ENCODE measurements at places on chromosomes 11 and 22. TPM values are rescaled to one million over a fixed set of nuclear protein-coding genes. Genes with fewer than 3 reads are reported as not detected.

GRCh38 chr11:40291741-40292140, 1167.7 kb downstream of the LRRC4C start:
- H3K27me3 ChIP-seq: no peaks in the 10 kb centered on the region
- H3K27ac ChIP-seq: no peak overlapping the region
- no peak for DNase-seq
- no peak overlapping the region for H3K4me3 ChIP-seq
- H3K36me3 ChIP-seq: no peaks in the 10 kb centered on the region

GRCh38 chr22:47168900-47169800, 406.7 kb downstream of the TBC1D22A start:
- H3K4me3 ChIP-seq: no peak overlapping the region
- DNase-seq: peak; percentile 21
- no peaks in the 10 kb centered on the region for H3K4me1 ChIP-seq
- no peaks in the 10 kb centered on the region for H3K36me3 ChIP-seq

- H3K27me3 ChIP-seq: no peaks in the 10 kb centered on the region
- H3K36me3 ChIP-seq: no peaks in the 10 kb centered on the region
- no peak overlapping the region for H3K4me3 ChIP-seq
- no peak overlapping the region for H3K27ac ChIP-seq
- no peaks in the 10 kb centered on the region for H3K4me1 ChIP-seq
These were observed 117.6 kb downstream of the C11orf58 start for GRCh38 chr11:16856022-16856471.

- H3K36me3 ChIP-seq: no peaks in the 10 kb centered on the region
- DNase-seq: no peak
- H3K27me3 ChIP-seq: no peaks in the 10 kb centered on the region
- no peak overlapping the region for H3K4me3 ChIP-seq
These were observed 15.1 kb downstream of the FXYD6 start for GRCh38 chr11:117861151-117862018.

DNA sequence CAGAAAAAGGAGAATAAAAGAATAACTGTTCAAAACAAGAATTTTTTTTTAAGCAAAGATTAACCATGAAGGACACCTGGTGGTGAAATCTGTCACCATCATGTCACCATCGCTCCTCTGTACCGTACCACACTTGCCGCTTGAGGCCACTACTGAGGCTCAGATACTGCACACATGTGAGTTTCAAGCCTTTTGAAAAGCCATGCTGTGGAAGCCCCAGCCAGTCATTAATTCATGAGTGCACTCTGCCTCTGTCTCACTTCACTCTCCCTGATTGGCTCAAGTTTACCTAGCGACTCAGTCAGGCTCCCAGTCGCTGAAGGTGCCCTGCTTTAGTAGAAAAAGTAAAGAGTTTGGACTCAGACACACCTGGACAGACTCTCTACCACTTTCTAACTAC, 6.6 kb upstream of the MS4A12 start:
- H3K4me3 ChIP-seq: no peak overlapping the region
- H3K36me3 ChIP-seq: no peaks in the 10 kb centered on the region
- H3K4me1 ChIP-seq: no peaks in the 10 kb centered on the region

DNA sequence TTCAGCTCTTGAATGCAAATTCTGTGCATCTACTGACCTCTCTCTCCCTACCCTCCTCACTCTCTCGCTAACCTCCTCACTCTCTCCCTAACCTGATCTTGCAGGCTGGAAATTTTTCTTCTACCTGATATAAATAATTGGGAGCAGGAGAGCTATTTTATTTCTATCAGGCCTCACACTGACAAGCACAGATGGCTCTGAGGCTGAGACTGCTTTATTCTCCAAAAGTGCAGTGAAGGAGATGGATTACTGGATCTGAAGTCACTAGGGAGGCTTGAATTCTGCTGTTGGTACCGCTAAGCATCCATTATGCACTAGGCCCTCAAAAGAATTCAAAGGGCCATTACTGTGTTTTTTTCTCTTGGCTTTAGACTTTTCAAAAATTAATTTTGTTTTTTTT, 19.4 kb upstream of the LDHA start:
- no peak overlapping the region for H3K4me3 ChIP-seq
- no peak for DNase-seq
- no peak overlapping the region for H3K27ac ChIP-seq
- H3K27me3 ChIP-seq: no peaks in the 10 kb centered on the region
- no peaks in the 10 kb centered on the region for H3K4me1 ChIP-seq

The ESAM gene
- 10.6 TPM for total RNA-seq

Data from adrenal gland (tissue), 19 donors.